ENCODE measurements at places on chromosomes 6 and 20.

DNA sequence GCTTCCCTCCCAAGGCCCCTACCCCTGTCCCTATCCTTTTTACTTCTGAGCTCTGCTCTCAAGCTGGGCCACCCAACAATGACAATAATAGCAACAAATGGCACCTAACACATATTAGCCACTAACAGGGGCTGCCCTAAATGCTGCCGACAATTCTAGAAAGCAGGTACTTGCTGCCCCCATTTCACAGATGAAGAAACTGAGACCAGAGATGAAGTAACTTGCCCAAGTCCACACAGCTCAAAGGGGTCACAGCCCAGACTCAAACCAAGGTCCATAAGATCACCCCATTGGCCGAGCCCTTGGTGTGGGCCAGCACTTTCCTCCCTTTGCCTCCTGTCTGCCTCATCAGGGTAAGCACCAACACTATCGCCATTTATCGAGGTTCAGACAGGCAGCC, 12.0 kb downstream of the BNIP5 start:
- DNase-seq: no peak

DNA sequence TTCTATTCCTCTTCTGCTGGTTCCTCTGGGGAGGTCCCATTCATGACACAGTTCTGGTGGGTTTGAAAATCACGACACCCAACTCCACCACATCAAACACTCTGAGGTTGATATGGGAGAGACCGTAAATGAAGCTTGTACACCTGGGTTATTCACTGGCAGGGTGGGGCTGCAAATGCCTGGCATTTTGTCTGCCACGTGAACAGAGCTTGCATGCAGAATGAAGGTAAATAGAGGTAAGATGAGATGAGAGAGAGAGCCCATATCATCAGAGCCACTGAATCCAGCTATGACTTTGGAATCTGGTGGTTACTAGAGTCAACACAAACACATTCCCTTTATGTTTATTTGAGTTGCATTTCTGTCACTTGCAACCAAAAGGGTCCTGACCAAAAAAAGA, 97.4 kb downstream of the BANF2 start:
- DNase-seq: no peak

GRCh38 chr6:33277663-33278391, 904 bp downstream of the B3GALT4 start:
- peak; percentile 38 for DNase-seq

DNA sequence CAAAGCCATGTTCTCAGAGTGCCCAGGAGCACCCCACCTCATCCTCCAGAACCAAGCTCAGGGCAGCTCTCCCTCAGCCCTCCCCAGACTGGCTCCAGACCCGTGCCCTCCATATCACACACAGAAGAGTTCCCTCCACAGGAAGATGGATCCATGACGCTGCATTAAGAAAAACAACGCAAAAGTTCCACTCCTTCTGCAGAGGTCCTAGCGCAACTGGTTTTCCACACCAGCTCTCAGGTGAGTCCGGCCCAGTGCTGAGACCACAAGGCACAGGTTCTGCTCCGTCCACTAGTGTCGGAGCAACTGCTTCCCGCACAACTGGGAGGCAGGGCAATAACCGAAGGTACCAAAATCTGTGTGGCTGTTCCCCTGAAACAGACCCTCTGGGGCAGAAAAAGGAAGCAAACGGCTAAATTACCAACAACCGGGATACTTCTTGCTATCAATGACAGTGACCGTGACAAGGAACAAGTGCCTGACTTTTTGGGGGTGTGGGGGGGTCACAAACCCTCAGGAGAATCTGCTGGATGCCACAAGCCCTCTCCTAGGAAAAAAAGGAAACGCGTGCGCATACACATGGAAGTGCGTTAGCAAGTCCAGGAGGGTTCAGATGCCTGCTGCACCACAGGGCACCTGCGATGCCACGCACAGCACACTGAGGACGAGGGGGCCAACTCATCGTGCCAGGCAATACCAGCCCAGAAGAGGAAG, 49.2 kb downstream of the MYH7B start:
- DNase-seq: no peak

GRCh38 chr6:63094947-63095346, 116.3 kb upstream of the FKBP1C start:
- no peak for DNase-seq

DNA sequence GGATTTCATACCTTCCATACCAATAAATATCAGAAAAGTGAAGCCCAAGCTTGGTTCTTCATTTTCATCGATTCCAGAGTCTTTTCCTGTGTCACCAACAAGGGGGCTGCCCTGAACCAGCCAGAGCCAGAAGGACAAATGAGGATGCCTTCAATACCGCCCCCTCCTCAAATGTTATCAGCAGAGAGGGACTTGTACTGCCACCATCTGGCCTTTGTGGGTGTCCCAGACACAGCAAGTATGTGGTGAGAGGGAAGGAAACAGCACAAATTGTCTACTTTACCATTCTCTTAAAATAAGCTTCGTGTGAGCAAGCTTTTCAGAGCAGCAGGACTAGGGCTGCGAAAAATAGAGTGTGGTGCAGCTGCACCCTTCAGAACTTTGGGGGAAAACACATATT, 165.3 kb downstream of the SOBP start:
- DNase-seq: no peak

DNA sequence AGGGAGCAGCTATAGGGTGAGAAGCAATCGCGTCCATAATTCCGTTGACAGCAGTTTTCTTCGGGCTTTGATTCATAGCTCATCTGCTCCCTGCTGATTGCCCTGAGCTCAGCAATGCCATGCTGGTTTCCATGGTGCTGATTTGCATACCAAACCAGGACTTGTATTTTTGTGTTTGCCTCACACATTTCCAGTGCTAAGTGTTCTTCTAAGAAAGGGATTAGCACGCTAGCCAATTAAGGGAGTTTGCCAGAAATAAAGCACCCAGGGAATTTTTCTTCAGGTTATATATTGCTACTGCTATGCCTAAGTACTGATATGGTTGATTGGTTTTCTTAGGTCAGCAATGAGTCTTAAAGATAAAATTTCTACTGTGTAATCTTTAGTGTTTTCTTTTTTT, 177.6 kb downstream of the PLCB1 start:
- no peak for DNase-seq

DNA sequence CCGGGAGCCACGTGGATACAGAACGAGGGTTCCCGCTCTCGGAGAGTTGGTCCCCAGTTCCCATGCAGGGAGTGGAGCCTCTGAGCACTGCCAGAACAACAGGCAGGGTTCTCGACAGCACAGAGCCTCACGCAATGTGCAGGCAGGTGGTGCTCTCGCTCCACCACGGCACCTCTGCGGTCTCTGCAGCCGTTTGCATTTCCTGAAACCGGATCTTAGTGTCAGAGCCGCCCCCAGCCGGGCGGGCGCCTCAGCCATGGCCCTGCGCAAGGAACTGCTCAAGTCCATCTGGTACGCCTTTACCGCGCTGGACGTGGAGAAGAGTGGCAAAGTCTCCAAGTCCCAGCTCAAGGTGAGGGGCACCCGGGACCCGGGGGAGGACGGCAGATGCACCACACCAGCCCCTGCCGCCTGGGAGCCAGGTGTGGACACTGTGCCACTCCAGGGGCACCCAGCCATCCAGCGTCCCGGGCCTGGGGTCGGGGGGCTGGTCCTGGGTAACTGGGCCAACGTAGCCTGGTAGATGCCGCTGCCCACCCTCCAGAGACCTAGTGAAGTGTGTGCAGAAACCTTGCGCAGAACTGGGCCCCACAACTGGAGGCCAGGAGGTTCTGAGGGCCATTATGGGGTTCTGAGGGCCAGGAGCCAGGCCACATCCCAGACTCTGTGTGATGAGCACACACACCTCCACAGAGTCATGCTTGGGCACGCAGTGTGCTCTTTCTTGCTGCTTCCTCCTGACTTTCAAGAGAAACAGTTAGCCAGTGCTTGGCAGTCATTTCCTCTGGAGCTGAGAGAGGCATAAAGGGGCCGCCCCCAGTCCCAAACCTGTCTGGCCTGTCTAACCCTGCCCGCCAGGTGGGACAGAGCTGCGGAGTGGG, at the start of gene DEF6:
DEF6 (plus strand) TSS at position 218 of the 881 bp plus-strand sequence; CDS start at position 257, 39 bp downstream.
- peak; percentile 91 for DNase-seq

GRCh38 chr6:11278207-11278559, 45.7 kb upstream of the NEDD9 start:
- DNase-seq: no peak

DNA sequence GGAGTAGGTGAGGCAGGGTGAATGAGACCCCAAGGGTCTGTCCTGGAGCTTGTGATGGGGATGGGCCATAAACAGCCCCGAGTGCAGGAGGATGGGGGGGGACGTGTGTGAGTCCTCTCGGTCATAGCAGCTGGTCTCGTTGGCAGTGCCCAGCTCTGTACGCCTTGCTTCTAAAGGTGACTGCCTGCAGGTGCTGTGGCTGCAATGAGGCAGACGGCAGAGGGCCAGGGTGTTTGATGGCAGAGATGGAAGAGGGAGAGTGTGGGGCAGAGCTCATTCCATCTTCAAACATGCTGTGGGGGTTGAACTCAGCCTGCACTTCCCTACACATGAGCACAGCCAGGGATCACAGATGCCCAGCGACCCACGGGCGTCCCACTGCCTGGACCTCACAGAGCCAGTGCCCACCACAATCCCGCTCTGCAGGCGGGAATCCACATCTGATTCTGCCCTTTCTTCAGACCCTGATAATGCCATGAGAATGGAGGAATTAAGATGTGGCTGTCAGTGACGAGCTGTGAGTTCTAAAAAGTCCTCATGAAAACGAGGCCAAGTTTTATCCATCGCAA, 123.3 kb upstream of the CDH4 start:
- DNase-seq: no peak

DNA sequence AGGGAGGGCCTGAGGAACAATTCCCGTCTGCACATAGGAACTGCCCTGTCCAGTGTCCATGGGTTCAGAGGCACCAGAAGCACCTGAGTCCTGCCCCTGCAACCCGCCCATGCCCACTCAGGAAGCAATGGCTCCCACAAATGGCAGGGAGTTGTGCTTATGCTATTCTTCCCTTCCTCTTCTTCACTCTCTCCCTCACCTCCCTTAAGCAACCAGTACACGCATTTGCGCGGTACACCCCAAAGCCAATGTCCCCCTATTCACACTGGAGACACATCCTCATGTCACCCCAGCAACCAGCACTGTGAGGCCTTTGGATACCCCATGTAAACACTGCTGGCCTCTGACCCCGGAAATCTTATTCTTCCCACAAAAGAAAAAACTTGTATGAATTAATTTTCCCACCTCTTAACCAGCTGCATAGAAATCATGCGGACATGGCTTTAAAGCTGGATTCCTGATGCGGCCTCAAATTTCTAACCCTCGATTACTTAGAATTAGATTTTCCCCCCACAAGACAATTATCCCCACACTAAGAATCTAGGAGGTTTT, 30.9 kb downstream of the FYN start:
- no peak for DNase-seq

DNA sequence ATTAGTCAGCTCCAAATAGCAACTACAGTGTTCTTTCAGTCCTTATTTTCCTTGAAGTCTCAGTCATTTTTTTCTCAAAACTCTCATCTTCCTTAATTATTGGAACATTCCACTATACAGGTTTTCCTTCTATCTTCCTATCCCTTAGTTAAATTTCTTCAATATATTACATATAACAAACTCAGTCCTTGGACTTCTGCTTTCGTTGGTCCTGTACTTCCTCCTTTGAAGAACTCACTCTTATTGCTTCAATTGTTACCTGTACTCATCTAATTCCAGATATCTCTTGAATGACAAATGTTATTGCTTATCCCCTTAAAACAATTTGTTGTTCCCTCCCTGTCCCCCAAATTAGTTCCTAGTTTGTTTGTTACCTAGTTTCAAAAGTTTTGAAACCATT, 67.7 kb upstream of the NOTCH4 start:
- no peak for DNase-seq

GRCh38 chr6:10033223-10033829, 381.5 kb downstream of the TFAP2A start:
- no peak for DNase-seq

- no peak for DNase-seq
Observed at GRCh38 chr6:134997133-134997995, 47.5 kb upstream of the ALDH8A1 start.

DNA sequence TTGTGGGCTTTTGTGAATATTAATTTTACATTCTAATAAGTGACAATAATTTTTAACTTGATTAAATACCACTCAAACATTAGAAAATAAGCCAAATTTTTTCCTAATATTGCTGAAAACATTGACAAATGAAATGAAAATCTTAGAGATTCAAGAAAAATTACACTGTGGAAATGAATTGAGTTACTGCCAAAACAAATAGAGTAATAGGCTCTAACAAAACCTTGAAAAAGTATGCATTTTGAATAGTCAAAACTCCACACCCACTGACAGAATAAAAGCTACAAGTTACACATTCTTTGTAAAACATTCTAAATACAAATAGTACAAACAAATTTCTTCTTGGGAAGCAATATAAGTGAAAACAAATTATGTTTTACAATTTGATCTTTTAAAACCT, 5.9 kb downstream of the TBX18 start:
- DNase-seq: no peak

DNA sequence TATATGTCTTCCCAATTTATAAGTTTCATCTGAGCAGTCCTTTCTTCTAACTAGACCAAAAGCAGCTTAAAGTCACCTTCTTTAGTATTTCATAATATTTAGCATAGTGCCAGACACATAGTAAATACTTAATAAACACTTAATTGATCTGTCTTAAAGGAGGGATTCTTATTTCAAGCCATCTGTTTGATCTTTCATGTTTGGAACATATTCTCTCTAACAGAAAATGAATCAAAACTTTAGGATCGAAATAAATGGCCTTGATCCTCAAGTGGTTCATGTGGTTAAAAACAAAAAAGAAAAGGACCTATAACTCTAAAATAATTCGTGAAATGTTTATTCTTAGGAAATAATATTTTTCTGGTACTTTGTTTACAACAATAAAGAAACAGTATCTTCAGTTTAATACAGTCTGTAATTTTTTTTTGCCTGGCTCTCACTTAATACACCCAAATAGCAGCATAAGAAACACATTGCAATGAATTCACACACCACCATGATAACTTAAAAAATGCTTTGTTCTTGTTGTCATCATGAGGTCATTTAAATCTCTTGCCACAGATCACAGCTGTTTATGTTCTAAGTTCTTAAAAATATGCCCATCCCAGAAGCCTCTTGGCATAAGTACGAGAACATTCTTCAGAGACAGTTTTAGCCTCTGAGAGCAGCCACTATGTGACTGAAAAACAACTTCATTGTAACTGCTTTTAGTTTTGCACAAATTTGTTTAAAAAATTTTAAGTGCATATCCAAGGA, 48.1 kb downstream of the ESF1 start:
- no peak for DNase-seq

DNA sequence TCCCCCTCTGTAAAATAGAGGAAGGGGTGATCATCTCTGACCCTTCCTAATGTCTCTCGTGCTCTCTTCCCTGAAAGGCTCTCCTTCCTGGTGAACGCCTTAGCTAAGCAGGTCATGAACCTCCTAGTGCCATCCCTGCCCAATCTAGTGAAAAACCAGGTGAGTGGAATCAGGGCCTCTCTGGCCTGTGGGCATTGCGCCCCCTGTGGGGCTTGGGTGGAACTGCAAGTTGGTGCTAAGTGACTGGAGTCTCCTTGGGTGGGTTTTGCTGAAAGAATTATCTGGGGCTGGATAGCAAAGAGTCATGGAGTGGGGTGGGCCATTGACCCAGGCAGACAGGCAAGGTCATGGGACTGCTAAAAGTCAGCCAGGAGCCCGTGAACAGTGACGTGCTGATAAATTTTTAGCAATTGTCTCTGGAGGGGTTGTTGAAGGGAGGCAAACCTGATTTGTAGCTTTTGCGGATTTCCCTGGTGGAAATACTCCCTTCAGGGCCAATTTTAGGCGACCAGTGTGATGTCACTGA, 8.9 kb downstream of the BPIFB1 start:
- no peak for DNase-seq
